ENCODE measurements at places on chromosomes 2 and 18.
A peak's percentile ranks its signal among the peaks of the same experiment; 100 is the strongest.

DNA sequence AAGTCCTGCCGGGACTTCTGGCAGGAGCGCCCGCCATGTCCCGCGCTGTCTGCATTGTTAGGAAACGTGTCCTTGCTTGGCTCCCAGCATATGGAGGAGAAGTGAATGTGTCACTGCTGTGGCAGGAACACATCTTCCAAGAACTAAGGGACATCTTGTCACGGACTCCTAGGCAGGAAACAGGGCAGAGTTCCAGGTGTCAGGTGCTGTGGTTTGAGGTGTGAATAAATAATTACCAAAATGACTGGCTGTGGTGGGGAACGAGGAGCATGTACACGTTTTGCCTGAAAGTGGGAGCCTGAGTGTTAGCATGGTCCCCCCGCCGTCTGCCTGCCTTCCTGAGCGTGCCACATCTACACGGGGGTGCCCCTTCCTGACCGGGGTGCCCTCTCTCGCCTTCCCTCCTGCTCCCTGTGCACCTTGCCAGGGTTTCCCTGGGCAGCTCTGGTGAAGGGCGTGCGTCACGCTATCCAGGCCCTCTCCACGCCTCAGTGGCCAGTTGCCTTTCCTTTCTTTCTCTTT, 237.5 kb downstream of the LDLRAD4 start:
- DNase-seq = no peak

DNA sequence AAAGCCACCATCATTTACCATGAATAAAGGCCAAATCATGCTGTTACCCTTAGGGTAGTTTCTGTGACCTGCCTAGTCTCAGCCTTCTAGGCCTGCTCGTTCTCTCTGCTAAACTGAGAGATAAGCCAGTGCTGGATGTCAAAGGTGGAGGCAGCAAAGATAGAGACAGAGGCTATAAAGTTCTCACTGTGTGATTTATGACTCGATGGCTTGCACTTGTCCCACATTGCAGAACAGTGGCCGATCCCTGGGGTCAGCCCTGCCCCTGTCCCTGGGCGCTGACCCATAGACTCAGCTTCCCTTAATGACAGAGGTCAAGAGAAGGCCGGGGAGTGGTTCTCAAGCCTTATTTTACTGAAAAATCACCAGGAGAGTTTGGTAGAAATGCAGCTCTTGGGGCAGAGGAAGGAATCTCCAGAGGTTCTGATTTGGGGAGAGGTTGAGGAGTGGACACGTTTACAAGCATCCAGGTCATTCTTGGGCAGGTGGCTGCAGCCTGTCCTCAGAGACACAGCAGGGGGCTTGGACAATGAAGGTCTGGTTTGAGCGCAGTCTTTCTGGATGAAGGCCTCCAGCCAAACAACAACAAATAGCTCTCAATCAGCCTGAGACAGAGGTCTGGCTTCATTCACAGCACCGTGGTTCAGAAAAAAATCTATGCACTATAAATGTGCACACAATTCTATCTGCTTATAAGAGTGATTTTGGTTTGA, 143.5 kb downstream of the ACKR3 start:
- DNase-seq = no peak

DNA sequence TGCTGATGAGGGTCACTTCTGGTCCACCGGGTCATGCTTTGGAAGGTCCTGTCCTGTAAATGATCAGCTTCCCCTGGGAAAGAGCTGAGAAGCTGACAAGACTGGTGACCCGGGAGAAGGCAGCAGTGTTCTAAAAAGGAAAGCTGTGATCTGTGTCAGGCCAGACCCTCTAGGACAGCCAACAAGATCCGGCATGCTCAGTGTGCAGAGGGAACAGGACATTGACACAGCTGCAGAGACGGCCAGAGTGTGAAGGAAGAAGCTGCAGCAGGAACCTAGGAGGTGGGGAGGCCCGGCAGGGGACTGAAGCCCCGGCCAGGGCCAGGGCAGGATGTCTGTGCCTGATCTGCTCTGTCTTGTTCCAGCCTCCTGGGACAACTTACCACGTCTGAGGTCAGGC, 372.7 kb upstream of the ID2 start:
- no peak for DNase-seq

- DNase-seq = no peak
Observed at GRCh38 chr2:160140471-160140870, 59.6 kb downstream of the ITGB6 start.

GRCh38 chr18:12886498-12887126, 2.6 kb upstream of the PTPN2 start:
- DNase-seq = no peak

GRCh38 chr2:151357359-151357758, at the start of gene TNFAIP6:
TSS of gene TNFAIP6 (plus strand) at chr2:151357592. CDS start at chr2:151357667, 75 bp downstream.
- DNase-seq = no peak

- no peak for DNase-seq
Observed at GRCh38 chr2:213848631-213849030, 562.2 kb upstream of the VWC2L start.

DNA sequence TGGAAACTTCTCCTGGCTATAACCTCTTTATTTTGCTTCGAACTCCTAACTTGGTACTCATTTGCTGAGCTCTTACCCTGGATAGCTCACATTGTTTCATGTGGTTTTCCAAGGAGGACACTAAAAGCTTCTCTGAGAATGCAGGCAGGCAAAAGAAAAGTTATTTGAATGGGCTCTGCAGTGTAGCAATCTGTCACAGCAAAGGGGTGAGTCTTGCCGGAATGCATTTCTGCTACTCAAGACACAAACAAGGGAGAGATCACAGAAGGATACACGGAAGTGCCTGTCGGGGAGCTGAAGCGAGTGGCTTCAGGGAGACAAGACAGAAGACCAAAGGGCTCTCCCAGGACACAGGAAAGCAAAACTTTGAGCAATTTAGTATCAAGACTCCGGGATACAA, 265.4 kb downstream of the SS18 start:
- DNase-seq = no peak

GRCh38 chr2:241213041-241213440, 24.6 kb downstream of the ANO7 start:
- no peak for DNase-seq

DNA sequence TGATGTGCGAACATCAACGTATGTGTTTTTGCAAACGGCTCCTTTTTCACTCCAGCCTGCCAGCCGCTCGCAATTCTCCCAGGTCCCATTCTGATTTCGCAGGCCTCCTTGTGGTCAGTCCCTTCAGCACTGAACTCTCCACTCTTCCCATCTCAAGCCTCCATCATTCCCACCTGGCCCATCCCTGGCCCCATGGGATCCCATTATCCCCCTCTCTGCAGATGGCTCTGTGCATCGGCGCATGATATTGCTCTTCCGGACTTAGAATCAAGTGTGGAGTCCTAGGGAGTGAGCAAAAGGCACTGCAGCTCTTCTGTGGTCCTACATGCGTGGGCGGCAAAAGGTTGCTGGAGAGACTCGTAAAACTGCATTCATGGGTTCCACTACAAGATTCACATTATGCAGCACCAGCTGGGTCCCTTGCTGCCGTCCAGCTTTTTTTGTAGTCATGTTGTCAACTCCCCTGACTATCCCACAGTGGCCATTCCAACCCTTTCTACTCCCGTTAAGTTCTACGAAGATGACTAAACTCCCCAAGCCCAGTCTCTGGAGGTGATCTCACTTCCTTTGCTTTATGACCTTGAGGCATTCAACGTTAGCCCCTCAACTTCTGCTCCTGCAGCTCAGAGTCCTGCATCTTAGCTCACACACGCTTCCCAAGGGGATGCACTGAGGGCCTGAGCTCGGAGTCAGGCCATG, 125.3 kb upstream of the NRP2 start:
- no peak for DNase-seq

- DNase-seq = no peak
Observed at GRCh38 chr2:55761526-55761925, 67.9 kb upstream of the PNPT1 start.

DNA sequence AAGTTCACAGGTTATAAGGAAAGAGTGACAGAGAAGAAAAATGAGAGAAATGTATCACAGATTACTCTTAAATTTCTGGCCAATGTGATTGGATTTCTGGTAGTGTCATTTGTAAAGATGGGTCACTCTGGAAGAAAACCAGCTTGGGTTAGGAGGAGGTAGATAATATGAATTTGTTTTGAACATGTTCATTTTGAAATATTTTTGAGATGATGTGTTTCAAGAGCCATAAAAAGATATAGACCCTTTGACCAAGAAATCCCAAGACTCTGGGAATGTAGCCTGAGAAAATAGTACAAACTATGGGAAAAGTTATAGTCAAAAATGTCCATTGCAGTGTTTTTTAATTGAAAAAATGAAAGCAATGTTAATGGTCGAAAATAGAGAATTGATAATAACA, 70.7 kb downstream of the CALCRL start:
- no peak for DNase-seq

DNA sequence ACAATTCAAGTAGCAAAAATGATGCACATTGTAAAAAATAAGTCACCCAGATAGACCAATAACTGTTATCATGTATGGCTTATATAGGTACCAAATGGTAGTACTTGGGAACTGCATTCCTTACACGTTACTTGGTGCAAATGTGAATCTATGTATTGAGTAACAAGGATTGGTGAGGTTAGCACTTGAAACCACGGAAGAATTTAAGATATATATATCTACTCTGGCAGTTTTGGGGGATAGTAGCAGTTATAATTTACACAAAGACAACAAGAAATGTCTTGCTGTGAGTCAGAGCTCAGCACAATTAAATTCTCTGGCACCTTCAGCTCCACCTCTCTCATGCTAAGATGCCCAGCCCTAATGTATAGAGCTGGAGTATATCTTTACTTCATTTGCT, 359.4 kb upstream of the RAB12 start:
- DNase-seq = no peak

DNA sequence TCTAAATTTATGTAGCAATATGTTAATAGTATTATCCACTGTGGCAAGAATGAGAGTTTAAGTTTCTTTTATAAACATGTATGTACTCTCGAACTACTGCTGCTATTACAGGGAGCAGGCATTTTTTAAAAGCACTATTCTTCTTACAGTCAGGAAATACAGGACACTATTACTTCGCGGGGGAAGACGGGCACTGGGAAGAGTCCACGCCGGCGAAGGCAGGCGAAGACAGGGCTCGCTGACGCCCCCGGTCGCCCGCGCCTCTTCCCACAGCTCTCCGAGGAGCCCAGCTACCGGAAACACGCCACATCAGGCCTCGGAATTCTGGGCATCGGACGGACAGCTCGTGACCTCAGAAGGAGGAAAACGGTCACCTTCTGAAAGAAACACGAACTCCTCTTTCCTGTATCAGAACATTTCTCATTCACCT, 90.2 kb downstream of the FAM161A start:
- DNase-seq = peak; percentile 83

GRCh38 chr2:136257893-136258292, 139.9 kb upstream of the CXCR4 start:
- no peak for DNase-seq

DNA sequence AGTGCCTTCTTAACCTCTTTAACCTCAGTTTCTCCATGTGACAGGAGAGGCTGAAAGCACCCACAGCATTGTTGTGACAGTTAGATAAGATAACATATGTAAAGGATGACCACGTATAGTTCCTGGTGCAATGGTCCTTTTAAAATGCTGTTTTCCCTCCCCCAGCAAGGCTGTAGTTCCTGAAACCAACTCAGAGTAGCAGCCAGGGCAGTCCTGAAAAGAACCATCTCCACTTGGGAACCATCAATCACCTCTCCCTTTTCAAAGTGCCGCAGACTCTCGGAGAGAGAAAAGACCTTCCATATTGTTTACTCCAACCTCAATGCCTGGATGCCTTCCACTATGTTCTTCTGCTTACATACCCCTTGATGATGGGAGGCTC, 158.8 kb downstream of the DDX1 start:
- DNase-seq = no peak

DNA sequence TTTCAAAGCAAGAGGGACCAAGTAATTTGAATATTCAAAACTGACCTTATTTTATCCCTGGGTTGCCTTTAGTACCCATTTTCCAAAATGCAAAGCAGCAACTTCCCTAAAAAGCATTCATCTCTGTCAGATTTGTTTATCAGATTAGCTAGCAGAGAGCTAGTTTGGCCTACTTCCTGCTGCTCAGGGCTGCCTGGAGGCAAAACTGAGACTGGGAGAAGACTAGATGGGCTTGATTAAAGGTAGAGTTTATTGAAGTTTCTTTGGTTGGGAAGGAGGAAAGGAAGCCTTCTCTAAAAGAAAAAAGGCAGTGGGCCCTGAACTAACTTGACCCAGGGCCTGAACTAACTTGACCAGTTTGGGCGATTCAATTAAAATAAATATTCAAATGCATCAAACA, 426.1 kb upstream of the FAM98A start:
- no peak for DNase-seq

DNA sequence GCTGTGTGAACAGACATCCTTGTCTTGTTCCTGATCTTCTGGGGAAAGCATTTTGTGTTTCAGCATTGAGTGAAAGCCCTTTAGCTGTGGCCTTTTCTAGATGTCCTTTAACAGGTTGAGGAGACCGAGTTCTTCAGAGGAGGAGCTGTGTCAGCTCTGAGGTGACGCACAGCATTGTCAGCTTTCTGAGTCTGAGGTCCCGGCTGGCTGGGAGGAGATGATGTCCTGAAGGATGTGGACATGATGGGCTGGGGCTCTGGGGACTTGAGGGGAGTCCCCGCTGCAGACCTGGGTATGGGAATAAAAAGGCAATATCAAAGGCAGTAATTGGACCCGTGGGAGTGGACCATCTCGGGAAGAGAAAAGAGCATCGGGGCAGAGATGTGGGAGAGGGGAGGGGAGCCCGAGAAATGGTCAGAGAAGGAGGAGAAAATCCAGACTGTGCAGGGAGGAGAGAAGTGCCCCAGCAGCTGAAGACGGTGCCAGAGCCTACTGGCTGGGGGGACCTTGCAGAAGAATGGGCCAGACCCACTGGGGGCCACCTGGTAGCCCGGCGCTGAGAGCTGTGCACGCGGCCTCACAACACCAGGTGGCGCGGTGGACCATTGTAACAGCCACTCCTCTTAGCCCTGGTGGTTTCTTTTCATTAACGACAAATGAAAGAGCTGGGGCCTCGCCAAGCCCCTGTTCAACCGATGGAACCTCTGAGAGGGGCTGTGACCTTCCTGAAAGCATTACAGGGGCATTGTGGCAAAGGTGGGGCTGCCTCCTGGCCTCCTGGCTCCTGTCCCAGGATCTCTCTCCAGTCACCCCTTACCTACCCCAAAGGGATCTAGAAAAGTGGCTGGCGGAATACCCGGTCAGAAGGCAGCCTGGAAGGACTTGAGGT, 61.6 kb downstream of the ST3GAL5 start:
- DNase-seq = peak; percentile 53

GRCh38 chr2:132368191-132368590, 48.4 kb upstream of the GPR39 start:
- DNase-seq = no peak

GRCh38 chr2:75344146-75344545, 144.8 kb upstream of the TACR1 start:
- no peak for DNase-seq

- DNase-seq = no peak
Observed at GRCh38 chr18:10685484-10685883, 159.7 kb downstream of the NAPG start.

GRCh38 chr18:13378150-13378549, 159.6 kb downstream of the LDLRAD4 start:
- no peak for DNase-seq

DNA sequence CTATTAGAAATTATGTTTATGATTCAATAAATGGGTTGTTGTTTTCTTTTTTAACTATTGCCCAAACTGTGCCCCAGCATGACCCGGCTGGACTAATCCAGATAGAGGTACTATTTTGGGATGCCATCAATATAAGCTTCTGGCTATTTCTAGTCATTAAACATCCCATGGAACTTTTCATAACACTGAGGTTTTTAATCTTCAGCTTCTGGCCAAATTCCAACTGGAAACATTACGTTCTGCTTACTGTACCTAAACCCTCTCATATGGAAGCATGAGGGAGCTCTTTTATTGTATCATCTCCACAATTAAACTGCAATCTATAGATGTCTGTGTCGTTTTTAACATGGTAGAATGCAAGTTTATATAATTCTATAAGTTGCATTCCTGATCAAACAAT, 674.7 kb downstream of the ARHGAP15 start:
- no peak for DNase-seq
